Neuronal stem cell (in vitro differentiated cells): ENCODE measurements at places on chromosomes 12 and 14.

DNA sequence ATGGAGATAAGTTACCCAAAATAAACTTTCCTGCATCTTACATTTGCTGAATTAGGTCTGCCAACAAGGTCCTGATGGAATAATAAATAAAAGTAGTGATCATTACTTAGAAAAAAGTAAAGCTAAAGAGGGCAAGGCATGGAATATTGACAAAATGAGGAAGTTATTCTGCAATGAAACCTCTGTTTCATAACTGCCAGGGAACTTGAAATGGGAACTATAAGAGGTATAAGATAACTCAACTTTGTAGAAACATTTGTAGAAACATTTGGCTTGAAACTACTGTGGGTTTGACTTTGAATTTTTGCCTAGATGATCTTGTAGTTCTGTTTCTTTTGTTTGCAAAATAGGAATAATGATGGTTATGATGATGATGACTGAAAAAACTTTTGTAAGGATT lies 18.7 kb upstream of the YBX3 start:
- no peak for DNase-seq

- DNase-seq, result no peak
Observed at GRCh38 chr14:81401420-81402122, 1.4 kb upstream of the STON2 start.

DNA sequence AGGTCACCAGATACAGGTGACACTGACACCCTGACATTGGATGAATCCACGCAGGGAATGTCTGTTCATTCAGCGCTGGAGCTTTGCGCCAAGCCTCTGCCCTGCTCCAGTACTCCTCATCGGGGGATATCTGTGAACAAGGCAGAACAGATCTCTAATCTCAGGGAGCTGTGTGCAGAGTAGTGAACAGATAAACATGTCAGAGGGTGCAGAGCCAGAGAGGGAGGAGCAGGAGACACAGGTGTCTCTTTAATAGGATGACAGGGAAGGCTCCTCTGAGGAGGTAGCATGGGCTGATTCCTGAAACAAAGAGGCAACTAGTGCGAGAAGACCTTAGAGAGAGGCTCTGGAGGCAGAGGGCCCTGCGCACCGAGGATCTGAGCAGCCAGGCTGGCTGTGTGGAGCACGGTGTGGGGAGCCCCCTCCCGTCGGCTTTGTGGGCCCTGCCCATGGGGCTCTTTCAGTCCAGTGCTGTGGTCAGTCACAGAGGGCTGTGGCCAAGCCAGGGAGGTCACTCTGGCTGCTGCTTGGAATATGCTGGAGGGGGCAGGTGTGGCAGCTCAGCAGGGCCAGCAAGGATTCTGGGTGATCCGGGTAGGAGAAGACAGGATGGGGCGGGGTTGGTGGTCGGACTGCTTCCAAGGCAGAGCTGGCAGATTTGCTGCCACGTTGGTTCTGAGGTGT lies 55.6 kb downstream of the TECPR2 start:
- no peak for DNase-seq

- no peak for DNase-seq
Observed at GRCh38 chr14:22657861-22658260, 13.7 kb upstream of the OR6J1 start.

DNA sequence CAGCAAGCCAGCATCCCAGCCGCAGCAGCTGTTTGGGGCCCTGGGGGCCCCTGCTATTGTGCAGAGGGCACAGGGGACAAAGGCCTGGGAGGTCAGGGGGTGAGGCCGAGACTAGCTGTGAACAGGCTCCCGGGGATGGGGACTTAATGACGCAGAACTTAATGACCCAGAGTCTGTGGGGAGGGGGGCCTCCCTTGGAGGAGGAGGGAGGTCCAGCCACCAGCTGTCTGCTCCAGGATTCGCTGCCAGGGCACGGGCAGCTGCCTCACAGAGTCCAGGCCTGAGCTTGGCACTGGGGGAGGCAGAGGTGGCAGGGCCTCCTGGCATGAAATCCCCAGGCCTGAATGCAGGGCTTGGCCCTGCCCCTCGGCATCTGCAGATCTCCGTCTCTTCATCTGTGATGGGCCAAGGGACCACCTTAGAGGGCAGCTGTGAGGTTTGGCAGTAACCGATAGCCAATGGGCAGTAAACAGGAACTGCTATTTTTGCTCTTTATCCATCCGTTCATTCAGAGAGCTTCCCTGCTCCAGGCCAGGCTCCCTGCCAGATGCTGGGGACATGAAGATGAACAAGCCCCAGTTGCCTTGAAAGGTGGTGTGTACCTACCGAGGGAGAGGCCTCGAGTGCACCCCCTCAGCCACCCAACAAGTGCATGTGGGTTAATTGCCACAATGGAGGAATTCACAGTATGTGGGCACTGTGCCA lies 6.7 kb downstream of the FAM222A start:
- DNase-seq, result peak; percentile 85

DNA sequence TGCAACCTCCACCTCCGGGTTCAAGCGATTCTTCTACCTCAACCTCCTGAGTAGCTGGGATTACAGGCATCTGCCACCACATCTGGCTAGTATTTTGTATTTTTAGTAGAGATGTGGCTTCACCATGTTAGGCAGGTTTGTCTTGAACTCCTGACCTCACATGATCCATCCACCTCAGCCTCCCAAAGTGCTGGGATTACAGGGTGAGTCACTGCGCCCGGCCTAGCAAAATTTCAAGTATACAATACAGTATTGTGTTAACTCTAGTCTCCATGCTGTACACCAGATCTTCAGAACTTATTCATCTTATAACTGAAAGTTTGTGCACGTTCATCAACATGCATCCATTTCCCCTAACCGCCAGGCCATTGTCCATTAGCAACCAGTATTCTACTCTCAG lies 115.1 kb upstream of the MDGA2 start:
- DNase-seq, result no peak

DNA sequence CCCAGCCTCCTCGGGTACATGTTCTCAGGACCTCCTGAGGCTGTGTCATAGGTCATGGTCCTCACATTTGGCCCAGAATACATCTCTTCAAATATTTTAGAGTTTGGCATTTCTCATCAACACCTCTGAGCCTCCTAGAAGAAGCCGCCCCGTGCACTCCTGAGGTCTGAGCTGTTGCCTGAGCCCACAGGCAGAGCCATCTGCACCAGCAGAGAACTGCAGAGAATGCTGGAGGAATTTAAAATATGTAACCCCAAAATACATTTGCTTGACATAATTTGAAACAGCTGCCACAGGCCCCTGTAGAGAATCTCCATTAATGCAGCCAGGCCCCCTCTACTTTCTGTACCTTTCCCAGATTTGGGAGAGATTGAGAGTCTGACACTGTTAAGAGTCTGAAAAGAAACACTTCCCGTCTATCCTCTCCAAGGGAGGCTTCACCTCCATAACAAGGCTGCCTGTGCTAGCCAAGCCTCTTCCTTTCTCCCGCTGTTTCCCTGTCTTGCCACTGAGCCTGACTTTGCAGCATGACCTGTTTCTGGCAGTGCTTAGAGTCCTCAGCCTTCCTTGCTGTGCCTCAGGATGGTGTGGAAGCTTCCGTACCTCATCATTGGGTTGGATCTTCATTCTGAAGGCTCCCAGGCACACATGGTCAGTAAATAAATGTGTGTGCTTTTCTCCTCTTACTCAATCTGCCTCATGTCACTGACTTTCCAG lies 95.4 kb upstream of the SFSWAP start:
- no peak for DNase-seq

- peak; percentile 100 for DNase-seq
Observed at GRCh38 chr14:95534299-95535225, at the start of gene GLRX5. Gene GLRX5, plus strand, starts transcription at chr14:95535050. Its CDS starts 40 bp downstream, at chr14:95535090.
